ENCODE measurements at places on chromosomes 7 and 10.
A peak's percentile ranks its signal among the peaks of the same experiment; 100 is the strongest.

DNA sequence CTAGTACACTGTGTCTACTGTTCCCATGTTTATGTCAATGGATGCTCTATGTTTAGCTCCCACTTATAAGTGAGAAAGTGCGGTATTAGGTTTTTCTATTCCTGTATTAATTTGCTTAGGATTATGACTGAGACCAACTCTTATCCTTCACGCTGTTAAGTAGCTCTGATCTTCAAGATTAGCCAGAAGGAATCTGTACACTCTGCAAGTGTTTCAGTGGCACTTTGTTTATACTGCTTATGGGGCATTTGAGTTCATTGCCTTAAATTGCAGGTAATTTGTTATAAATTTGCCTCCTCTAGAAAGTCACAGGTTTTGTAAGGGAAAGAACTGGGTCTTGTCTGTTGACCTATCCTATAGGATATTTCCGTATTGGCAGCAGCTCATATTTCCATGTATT, 6.4 kb upstream of the ACSM6 start:
- DNase-seq = no peak

DNA sequence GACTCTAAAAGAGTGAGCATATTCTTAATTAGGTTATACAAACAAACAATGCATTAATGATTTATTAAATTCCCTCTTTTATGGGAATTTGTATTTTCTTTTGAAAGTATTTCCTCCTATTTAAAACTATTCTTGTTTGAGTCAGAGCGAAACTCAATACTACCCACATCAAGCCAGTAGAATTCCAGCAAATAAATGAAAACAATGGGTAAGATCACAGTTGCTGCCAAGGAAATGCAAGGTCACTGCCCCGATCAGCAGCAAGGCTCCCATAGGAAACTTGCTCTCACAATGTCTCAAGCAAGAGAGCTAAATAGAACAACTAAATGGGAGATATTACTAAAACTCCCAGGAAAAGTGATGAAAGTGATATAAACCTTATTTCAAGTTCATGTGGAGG, 206.3 kb downstream of the THSD7A start:
- DNase-seq = no peak

DNA sequence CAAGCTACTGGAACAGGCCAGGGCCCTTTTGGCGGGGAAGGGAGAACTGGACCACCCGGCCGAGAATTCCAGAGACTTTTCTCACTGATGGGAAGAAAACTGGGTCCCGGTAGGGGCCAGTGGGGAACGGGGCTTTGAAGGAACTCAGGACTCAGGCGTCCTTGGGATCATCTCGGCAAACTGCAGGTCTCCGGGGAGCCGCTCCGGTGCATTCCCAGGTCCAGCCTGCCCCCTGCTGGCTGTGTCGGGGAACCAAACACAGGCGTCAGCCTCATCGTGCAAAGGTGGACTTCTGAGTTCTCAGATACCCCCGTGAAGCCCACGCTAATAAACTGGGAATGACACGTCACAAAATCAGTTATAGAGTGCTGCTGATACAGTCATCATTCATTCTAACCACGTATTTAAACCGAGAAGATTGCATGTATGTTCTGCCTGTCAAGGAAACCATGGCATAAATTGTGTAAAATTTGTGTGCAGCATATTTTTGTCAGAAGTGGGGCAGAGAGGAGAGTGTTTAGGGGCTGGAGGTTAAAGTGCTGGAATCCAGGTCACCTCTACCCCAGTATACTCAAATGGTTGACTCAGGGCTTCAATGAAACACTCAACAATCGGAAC, 76.1 kb upstream of the CPXM2 start:
- DNase-seq = peak; percentile 46

GRCh38 chr10:11535346-11535959, 76.0 kb downstream of the USP6NL start:
- no peak for DNase-seq

DNA sequence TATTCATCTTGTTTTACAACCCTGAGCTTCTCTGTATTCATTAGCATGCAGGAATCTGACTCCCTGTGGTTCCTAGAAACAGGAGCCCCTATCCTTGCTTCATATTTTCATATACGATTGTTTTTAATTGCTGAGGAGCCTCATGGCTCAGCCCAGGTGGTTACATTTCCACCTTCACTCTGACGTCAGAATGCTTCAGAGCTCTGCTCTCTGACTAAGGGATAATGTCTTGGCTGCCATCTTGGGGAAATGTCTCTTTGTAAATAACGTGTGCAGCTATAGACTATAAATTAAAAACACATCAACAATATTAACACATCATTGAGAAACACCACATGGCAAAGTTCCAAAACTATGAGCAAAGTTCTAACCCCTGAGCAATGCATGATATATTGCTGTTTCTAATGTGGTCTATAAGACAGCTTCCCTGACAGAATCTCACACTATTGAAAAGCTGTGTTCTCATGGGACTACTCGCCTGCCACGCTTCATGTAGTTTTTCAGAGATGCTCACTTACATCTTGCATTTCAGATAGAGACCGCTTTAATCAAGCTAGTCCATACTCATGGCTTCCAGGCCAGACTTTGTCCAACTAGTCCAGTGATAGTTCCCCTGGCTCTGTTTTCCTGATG, 227.0 kb downstream of the SORCS3 start:
- no peak for DNase-seq

DNA sequence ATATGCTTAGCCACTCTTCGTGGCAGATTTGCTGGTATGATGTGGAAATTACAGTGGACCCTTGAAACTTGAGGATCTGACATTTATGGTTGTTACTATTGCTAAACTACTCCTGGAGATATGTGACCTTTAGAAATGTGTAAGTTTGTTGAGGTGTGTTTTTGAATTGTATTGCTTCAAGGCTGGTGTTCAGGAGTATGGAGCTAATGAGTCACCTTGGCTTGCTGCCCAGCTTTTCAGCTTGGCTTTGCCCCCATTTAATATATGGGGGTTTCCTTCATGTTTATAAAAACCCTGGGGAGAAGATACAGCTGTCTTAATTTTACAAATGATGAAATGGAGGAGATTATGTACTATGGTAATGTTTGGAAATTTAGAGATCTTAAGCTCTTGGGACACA, 11.6 kb downstream of the HBP1 start:
- DNase-seq = no peak

DNA sequence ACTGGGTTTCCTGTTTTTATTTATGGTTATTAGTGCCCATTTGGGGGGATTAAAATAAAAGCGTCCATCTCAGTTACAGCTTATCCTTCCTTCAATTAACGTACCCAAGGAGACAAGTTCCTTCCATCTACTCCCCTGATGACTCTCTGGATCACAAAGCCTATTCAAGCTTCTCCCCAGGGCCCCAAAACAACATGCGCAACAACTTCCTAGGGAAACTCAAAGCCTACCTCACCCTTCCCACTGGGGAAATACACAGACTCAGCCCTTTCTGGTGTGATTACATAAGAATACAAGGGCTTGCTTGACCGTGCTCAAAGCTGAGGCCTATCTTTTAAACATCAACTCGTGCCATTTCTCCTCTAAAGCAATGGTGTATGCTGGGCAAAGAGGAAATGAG, 112.4 kb downstream of the CDK6 start:
- no peak for DNase-seq

DNA sequence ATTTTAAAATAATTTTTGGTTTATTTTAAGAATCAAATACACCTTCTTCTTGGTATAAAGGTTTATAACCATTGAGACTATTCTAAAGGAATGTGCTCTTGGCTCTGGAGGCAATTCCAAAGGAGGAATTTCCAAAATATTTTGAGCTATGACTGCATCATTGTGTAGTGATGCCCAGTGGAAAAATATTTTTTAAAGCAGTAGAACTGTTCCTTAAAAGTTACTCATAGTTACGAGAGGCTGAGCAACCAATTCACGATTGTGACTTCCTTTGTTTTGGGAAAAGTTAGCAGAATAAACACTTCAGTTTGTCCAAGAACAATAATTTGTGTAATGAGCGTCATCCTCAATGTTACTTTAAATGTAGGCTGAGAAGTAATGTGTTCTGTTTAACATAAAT, 233.6 kb downstream of the BAMBI start:
- DNase-seq = no peak

DNA sequence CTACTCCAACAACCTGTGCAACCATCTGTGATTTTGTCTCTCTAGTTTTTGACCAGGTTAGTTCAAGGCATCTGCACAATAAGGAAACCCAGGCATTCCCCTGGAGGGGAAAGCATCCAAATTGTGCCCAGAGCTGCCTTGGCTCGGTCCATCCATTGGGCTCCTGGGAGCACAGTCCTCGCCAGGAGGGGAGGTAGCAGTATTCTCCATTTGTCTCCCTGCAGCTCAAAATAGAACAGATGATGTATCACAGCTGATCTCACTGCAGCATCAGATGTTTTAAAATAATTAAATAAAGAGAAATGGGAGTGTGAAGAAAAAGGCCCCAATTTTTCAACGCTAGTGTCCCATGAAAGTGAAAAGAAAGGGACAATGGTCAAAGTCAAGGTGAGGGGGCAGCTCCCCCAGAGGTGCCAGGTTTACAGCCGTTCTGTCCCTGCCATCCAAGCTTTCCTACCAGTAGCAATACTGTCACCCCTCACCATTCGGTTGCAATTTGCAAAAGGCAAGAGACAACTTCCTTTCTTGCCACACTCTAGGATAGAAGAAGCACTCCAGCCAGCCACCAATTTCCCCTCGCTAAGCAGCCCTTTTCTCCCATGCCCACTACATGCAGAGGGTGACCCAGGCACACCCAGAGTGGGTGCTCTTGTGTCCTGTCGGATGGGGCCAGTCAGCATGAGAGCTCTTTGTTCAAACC, 43.7 kb downstream of the KCNMA1 start:
- DNase-seq = no peak

DNA sequence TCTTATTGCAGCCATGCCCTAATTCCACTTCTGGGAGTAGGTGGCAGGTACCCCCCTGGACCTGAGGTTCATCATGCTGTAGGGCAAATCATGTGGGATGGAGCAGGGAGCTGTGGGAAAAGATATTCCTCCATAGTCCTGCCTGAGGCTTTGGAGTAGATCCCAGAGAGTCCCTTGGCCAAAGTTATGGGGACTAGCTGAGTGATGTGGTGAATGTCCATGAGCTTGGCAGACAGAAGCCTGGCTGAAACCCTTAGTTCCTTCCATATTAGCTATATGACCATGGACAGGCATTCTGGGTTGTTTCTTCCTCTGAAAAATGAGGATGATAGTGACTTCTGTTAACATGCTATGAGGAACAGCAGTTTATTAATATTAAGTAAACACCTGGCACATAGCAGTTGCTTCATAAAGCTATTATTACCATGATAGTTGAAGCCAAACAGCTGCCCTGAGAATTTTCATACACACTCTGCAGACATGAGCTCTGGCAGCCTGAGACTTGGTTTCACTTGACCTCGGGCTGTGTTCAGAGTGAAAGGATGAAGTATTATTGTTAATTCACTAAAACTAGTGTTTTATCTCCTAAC, 15.0 kb upstream of the IMPDH1 start:
- DNase-seq = no peak

DNA sequence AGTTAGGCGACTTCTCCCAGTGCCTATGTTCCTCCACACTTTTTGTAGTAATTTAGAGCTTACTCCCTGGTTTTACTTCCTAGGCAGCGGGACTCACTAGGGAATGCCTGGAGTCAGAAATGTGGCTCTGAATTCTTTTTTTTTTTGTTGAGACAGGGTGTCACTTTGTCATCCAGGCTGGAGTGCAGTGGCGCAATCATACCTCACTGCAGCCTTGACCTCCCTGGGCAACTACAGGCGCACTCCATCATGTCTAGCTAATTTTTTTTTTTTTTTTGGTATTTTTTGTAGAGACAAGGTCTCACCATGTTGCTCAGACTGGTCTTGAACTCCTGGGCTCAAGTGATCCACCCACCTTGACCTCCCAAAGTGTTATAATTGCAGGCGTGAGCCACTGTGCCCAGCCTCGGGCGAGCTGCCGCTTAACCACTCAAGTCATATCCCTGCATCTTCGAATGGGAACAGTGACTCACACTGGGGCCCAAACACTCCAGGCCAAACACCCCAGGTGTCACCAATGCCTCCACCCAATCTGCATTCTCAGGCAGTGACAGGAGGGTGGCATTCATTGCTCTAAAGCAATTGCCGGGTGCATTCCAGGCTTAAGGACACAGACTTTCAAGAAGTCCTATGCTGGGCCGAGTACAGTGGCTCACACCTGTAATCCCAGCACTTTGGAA, 19.6 kb downstream of the RGS10 start:
- DNase-seq = no peak

DNA sequence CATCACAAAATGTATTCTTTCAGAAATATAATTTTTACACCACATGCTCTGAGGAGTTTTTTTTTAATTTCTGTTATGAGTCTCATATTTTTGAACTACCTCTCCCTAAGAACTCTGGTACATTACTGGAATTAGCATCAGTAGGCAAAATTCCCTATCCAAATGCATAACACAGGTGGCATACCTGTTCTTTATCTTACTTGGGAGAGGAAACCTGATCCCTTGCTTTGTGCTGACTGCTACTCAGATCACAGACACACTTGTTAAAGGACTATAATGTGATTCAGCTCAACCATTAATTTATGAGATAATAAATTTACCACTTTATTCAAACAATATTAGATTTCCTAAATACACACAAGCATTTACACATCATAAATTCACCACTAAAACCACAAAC, 617.2 kb downstream of the GRM8 start:
- DNase-seq = no peak

- no peak for DNase-seq
Observed at GRCh38 chr7:49927631-49928030, 154.2 kb downstream of the VWC2 start.

DNA sequence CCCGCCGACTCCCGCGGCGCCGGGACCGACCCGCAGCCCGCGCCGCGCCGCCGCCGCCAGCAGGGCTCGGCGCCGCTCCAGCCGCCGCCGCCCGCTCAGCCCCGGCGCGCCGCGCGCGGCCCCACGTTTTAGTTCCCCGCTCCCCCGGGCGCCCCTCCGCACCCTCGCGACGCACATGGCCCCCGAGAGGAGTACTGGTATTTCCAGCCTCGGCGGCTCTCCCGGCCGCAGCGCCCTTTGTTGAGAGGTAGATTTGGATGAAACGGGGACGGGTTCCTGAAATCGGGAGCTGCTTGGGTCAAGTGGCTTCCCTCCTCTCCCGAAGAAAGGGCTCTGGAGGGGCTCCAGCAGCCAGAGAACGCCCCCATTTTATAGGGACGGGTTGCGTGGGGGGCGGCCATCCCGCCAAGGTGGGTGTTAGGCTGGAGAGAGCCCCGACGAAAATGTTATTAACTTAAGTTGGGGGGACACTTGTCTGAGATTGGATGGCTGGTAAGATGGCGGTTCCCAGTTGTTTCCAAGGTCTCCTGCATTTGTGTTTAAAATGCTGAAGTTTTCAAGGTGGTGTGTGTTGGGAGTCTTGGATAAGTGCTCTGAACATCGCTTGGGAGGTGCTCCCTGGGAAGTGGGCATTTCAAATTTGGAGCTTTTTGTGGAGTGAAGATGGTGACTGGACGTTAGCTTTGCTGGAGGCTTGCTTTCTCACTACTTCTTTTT, 1.2 kb downstream of the BMI1 start:
- DNase-seq = no peak

- no peak for DNase-seq
Observed at GRCh38 chr10:7618461-7618860, 48.3 kb downstream of the ITIH5 start.

- no peak for DNase-seq
Observed at GRCh38 chr7:2201128-2201527, 31.6 kb downstream of the MAD1L1 start.

- DNase-seq = no peak
Observed at GRCh38 chr10:94024407-94024806, 30.7 kb downstream of the PLCE1 start.

GRCh38 chr10:126126023-126126422, 229.7 kb downstream of the FANK1 start:
- DNase-seq = no peak

GRCh38 chr7:48090095-48090805, 1.2 kb downstream of the UPP1 start:
- no peak for DNase-seq
